Astrocyte of the cerebellum (primary cell): ENCODE measurements at places on chromosomes 3 and 15.

DNA sequence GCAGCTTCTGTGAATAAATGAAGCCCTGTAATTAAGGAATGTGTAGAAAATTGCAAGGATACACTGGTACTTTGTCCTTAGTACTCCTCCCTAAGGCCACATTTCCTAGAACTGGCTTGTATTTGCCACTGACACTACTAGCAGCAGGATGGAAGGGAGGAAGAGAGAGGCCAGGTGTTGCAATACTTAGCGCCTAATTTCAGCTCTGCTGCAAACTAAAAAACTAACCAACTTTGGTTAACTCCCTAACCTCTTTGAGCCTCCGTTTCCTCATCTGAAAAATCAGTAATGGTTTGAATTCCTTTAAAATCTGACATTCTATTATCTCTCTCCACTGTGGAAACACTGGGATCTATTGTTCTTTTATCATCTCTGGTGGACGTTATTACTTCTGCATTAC lies 257.0 kb downstream of the SV2B start:
- no peak for DNase-seq

DNA sequence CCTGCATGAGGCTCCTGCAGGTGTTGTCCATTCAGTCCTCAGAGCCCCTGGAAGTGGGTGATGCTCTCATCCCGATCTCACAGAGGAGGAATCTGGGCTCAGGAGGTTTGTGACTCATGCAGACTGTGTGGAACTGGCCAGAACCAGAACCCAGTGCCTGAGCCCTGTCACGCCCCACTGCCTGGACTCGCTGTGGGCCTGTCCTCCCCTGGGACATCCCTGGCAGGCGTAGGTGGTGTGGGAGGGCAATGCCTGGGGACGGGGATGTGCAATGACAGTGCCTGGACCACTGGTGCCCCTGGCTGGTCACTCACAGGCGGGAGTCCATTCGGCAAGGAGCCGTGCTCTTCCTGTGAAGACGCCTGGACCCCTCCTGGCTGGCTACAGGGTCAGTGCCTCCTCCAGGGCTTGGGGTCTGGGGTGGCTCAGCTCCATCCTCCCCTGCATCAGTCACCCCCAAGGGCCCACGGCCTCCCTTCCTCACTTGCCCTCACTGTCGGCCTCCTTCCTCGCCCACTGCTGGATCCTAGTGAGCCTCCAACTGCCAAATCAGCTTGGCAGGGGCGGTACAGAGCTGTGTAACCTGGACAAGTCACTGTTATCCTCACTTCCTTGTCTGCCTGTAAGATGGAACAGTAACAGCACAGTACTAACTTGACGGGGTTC lies 14.9 kb downstream of the PSTPIP1 start:
- no peak for DNase-seq

DNA sequence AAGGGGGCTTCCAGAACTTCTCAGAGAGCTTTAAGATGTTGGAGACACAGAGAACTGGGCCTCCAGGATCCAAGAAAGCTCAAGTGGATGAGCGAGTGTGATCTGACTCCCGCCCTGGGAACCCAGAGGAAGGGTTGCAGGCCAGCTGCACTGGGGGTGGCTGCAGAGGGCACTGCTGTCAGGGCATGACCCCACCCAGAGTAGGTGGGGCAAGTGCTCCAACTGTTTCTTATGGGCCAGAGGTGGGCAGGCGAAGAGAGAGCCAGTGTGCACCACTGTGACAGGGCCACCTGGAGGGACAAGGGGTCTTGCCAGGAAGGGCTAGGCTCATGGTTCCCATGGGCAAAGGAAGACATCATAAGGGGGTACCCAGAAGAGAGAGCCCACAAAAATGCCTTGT lies 48.8 kb downstream of the EXOG start:
- DNase-seq = no peak

DNA sequence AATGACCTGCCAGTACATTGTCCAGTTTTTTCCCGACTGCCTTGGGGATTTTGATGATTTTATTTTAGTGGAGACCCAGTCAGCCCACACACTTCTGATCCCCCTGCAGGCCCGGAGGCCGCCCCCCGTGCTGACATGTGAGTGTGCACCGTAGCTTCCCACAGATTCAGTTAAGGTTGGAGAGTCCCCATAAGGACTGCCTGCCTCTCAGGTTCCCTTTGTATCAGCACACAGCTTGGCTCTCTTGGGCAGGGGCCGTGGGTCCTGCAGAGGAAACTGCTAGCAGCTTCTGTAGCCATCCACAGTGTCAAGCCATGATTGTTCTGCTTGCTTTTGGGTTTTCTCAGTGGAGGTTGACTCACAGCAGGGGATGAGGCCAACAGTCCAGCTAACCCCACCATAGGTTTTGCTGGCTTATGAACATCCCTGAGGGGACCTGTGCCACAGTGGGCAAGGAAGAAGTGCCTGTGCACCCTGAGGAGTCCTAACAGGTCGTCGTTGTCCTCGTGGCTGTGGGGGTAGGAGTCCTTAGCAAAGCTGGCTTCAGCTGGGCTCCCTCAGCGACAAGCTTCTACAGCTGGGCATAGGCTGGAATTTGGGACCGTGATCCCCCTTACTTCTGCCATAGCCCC lies 46.4 kb downstream of the DLEC1 start:
- DNase-seq = no peak

DNA sequence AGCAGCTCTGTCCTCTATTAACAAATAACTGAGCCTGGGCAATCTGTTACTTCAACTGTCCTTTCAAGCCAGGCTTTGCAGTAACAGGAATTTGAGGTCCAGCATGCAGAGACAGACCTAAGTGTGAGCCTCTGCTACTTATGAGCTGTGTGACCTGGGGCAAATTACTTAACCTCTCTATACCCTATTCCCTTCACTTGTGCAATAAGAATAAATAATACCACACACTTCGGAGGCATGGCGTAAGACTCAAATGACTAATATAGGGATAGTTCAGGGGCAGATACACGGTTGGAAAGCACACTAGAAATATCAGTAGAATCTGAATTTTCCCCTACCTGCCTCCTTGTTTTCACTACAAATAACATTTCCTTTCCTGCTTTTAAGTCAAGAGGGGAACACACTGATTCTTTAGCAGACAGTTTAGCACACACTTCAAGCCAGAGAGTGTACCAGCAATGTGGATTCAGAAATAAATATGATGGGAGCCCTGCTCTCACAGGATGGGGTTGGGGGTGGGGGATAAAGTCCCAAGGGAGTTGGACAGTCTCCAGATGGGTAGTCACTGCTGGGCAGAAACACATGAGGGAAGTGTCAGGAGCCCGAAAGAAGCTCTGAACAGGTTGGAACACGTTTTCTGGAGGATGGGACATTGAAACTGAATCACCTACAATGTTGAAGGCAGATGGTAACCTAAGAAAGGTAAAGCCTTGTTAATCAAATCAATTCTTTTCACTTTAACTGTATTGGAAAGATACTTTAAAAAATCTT lies 61.8 kb upstream of the RBP1 start:
- no peak for DNase-seq

- DNase-seq = no peak
Observed at GRCh38 chr3:30350901-30351300, 255.5 kb upstream of the TGFBR2 start.

- no peak for DNase-seq
Observed at GRCh38 chr3:55442861-55443260, 44.2 kb downstream of the WNT5A start.

DNA sequence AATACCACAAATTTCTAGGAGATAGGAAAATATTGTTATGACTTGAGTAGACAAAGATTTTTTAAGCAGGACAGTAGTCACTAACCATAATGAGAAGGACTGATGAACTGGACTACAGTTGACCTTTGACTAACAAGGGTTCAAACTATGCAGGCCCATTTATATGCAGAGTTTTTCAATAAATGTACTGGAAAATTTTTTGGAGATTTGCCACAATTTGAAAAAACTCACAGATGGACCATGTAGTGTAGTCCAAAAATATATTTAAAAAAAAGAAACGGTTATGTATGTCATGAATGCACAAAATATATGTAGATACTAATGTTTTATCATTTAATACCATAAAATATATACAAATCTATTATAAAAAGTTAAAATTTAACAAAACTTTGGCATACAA lies 151.8 kb downstream of the LRRN1 start:
- DNase-seq = no peak

DNA sequence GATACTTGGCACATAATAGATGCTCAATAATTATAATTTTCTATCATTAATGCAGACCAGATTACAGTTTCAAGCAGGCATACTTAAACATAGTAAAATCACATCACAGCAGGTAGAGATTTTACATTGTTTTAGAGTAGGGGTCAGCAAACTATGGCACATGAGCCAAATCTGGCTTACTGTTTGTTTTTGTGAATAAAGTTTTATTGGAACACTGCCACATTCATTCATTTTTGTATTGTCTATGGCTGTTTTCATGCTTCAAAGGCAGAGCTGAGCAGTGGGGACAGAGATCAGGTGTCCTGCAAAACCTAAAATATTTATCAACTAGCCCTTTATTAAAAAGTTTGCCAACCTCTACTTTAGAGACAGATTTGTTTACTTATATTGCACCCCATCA lies 189.6 kb upstream of the MRPL3 start:
- no peak for DNase-seq
